ENCODE measurements at places on chromosomes 13 and 19. TPM values are rescaled to one million over a fixed set of nuclear protein-coding genes. Genes with fewer than 3 reads are reported as not detected.

- no peak for DNase-seq
Measured at GRCh38 chr19:49507803-49508494, 4.5 kb upstream of the FCGRT start.

GRCh38 chr13:67308004-67308772, 78.1 kb upstream of the PCDH9 start:
- no peak for DNase-seq

DNA sequence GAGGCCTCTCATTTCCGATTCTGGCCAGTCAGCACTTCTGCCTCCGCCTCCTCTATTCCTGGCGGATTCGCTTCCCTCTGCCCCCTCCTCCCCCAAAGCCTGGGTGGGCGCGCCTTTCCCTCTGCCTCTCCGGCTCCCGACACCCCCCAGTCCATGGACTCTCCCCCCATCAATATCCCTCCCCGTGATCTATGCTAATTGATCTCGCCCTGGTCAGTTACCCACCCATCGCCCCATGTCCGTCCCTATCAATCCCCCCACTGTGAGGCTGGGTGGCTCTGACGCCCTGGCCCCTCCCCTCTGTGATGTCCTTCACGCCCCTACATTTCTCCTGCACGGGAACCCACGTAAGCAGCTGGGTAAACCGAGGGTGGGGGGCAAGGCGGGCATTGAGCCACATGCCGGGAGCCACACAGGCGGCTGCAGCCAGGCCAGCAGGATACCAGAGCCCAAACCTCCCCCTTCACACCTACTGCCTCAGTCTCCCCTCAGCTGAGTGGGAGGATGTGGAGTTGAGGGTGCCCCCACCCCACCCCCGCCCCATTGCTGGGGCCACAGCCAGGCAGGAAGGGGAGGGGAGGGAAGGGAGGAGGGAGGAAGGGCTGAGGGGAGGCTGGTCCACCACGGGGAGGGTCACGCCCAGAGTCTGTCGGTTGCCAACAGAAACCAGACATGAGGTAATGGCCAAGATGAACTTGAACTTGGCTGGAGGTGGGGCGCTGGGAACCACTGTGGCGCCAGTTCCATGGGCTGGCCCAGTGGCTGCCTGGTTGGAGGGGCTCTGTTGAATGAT, 21.0 kb downstream of the SMIM24 start:
- no peak for DNase-seq

GRCh38 chr13:76414320-76414719, 471.9 kb downstream of the KCTD12 start:
- DNase-seq = no peak

GRCh38 chr13:49300739-49301589, 53.2 kb downstream of the CDADC1 start:
- DNase-seq = peak; percentile 52

C13orf42 gene
- total RNA-seq = not detected

IZUMO4 gene
- 1.9 TPM for total RNA-seq

Data from SJSA1 (cell line).